ENCODE measurements at places on chromosomes 4 and X.

DNA sequence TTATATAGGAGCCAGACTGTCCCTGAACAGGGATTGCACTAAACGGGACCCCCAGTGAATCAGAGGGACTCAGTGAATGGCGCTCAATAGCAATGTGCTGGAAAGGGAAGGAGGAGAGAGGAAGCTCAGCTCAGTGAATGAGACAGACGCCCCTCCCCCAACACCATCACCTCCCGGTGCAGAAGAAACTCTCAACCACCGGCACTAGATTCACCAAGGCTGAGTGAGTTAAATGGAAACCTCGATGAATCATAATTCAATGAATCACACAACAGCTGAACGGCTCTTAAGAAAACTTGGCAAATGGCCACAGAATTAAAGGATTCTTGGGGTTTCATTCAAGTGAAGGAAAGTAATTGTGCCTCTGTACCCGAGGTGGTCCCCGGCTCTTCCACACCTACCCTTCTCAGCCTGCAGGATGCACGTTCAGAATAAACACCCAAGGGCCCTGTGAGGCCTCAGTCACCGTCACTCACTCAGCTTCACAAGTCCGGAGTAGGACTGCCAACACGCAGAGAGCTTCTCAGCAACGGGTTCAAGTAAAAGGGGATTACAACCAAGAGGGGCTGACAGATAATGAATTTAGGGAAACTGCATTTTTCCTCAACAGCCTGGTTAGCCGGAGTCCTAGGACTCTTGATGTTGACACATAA lies 29.3 kb downstream of the CRMP1 start:
- peak; percentile 76 for DNase-seq

GRCh38 chrX:27840881-27841280 lies 33.1 kb downstream of the MAGEB10 start:
- no peak for DNase-seq

DNA sequence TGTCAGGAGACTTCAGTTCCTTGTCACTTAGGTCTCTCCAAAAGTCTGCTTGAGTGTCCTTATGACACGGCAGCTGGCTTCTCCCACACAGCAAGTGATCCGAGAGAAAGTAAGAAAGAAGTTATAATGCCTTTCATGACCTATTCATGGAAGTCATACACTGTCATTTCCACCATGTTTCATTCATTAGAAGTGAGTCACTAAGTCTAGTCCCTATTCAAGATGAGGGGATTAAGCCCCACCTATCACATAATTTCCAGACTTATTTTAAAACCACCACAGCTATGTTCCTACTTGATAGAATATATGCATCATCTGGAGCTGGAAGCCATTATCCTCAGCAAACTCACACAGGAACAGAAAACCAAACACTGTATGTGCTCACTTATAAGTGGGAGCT lies 25.2 kb upstream of the COL25A1 start:
- DNase-seq, result no peak

GRCh38 chr4:95506264-95506663 lies 42.5 kb downstream of the UNC5C start:
- DNase-seq, result peak; percentile 5

- DNase-seq, result peak; percentile 36
Measured at GRCh38 chr4:76896614-76897535, 1.1 kb downstream of the SOWAHB start.
